ENCODE measurements at places on chromosomes 2 and 18.
A peak's percentile ranks its signal among the peaks of the same experiment; 100 is the strongest.

DNA sequence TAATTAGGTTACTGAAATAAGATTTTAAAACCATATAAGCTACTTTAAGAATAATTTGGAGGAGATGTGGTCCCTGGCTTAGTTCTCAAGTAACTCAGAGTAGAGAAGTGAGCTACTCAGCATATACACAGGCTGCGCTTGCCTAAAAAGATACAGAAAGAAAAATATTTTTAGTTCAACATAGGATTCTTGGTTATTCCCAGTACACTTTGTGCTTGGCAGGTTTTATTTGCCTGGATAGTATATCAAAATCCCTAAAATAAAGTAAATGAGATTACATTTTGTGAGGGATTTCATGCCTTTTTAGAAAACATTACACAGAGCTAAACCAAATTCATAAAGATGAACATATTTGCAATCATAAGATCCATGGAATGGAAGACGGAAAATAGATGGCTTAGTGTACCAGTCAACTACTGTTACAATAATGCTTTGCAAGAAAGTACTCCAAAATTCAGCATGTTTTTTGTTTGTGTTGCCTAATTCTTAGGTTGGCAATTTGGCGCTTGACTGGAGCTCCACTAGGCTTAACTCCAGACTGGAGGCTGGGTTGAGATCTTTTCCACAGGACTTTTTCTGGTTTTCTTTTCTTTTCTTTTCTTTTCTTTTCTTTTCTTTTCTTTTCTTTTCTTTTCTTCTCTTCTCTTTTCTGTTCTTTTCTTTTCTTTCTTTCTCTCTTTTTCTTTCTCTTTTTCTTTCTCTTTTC is 600.5 kb upstream of the SYT4 start:
- DNase-seq, result no peak

DNA sequence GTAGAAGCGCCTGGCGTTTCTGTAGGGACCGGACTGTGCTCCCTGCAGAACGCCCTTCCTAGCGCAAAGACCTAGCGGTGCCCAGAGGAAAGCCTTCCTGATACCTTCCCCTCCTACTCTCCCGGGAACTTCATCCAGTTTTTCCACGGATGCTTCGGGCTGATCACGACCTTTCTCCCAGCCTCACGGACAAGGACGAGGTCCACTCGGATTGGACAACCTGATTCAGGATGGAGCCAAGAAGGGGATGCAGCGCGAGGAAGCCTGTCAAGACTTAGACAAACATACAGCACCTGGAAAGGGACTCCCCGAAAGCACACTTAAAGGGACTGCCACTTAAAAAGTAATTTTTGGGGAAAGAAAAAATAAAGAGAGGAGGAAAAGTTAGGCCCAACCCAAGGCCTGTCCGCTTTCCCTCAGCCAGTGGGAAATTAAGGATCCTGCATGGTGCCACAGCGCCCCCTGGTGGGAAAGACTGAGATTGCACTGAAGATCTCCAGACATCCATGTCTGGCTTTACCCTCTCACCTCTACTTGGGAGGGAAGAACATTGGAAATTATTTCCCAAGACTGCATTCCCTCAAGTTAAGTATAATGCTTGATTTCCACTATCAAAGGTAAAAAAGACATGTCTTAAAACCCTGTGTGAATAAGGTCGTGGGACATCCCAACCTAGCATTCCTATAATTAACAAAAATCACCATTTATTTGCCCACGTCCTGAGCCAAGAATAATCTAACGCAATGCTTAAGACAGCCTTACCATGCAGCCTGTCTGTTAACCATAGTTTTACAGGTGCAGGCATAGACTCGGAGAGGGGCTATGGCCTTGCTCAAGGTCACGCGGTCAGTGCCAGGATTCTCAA is 13.4 kb upstream of the COPS8 start:
- peak; percentile 66 for DNase-seq

DNA sequence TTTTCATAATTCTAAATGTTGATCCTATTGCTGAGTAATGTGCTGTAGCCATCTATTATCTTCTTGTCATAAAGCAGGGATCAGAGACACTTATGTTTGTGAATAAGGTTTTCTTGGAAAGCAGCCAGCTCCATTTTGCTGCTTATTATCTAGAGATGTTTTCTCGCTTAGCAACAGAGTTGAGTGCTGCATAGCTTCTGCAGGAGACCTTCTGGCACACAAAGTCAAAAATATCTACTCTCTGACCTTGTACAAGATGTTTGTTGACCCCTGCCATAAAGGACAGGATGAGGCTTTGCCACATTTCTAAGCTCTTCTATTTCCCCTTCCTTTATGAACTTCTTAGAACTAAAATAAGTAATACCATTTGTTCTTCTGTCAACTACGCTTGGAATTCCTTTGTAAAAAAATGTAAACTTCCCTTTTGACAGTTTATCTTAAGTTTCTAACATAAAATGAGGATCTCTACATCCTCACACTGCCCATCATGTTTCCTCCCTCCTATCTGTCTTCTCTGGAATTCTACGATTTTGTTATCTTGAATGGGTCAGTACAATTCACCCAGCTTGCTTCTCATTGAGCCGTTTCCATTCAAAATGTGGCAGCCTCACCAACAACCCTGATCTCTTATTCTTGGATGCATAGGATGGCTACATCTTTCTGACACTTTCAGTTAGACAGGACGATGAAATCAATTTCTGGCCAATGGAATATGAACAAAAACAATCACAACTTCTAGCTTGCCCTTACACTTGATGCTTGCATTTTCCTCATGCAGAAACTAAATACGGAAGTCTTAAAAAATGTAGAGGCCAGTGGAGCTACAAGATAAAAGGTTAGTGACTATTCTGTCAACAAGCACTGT is 1377.0 kb downstream of the SUCLG1 start:
- DNase-seq, result no peak

- peak; percentile 16 for DNase-seq
Measured at GRCh38 chr2:236047886-236048540, 120.2 kb downstream of the GBX2 start.

Data from T47D (cell line).